ENCODE measurements at places on chromosomes 3 and 15. TPM values are rescaled to one million over a fixed set of nuclear protein-coding genes. Genes with fewer than 3 reads are reported as not detected.

Gene KCNMB3
- 2.6 TPM for total RNA-seq

Gene CSTA
- not detected for total RNA-seq

Gene ULK3
- 28.8 TPM for total RNA-seq

Gene RAB6B
- 3.3 TPM for total RNA-seq

Gene SLC25A20
- total RNA-seq: 5.5 TPM

Gene LMCD1
- 20.7 TPM for total RNA-seq

Gene SLC38A3
- total RNA-seq: 1.9 TPM

Gene CTXND1
- not detected for total RNA-seq

Gene NANOGP8
- total RNA-seq: 12.3 TPM

Gene WDR93
- total RNA-seq: 0.36 TPM

Gene KLHL40
- total RNA-seq: not detected

Gene FGD5
- total RNA-seq: 17.0 TPM

Gene CCDC80
- total RNA-seq: 32.1 TPM

Gene EFHB
- total RNA-seq: 1.3 TPM

Gene AGBL1
- total RNA-seq: 0.07 TPM

Gene SLC28A1
- total RNA-seq: not detected

Gene CLDN18
- 0.27 TPM for total RNA-seq

Gene MUC20
- not detected for total RNA-seq

Gene ZMYND10
- 1.4 TPM for total RNA-seq

Gene EIF3J
- 44.7 TPM for total RNA-seq

Gene ITPKA
- 0.28 TPM for total RNA-seq

Gene TJP1
- total RNA-seq: 145 TPM

Gene NPAP1
- total RNA-seq: 0.18 TPM

Gene MTFMT
- total RNA-seq: 17.8 TPM

Gene IL1RAP
- 2.6 TPM for total RNA-seq

Gene LRRC2
- 10.2 TPM for total RNA-seq

Gene CCDC39
- total RNA-seq: 0.25 TPM

Gene ZKSCAN7
- total RNA-seq: 15.5 TPM

Gene FEZF2
- not detected for total RNA-seq

Gene KNG1
- not detected for total RNA-seq

Gene CRTAP
- 180 TPM for total RNA-seq

Gene SPINK8
- total RNA-seq: not detected

Gene ITIH3
- not detected for total RNA-seq

Gene SLC35G2
- 0.77 TPM for total RNA-seq

Gene SPATA16
- total RNA-seq: not detected

Gene SPATA12
- not detected for total RNA-seq

Gene AQR
- total RNA-seq: 53.1 TPM

Gene OSTN
- not detected for total RNA-seq

Gene AADAC
- not detected for total RNA-seq

Gene OR4F15
- not detected for total RNA-seq

Gene AADACL2
- not detected for total RNA-seq

Gene CHDH
- 12.7 TPM for total RNA-seq

Gene FURIN
- total RNA-seq: 108 TPM

Gene CCR3
- total RNA-seq: not detected

Gene CLDN1
- total RNA-seq: 12.7 TPM

Gene A4GNT
- not detected for total RNA-seq

Gene USF3
- 16.3 TPM for total RNA-seq

Gene ACVR2B
- 112 TPM for total RNA-seq

Gene PLSCR1
- total RNA-seq: 250 TPM

Gene TRIM42
- total RNA-seq: not detected

Gene EBLN2
- total RNA-seq: 9.3 TPM

Gene RTP1
- total RNA-seq: not detected

Gene TTLL13
- total RNA-seq: not detected

Gene CAMK2N2
- 0.46 TPM for total RNA-seq

Gene LMAN1L
- not detected for total RNA-seq

Gene ZNF501
- 8.5 TPM for total RNA-seq
